ENCODE measurements at places on chromosomes 7 and 10. TPM values are rescaled to one million over a fixed set of nuclear protein-coding genes. Genes with fewer than 3 reads are reported as not detected.

Gene CHST15
- 0.59 TPM for total RNA-seq

Gene GRID2IP
- not detected for total RNA-seq

Gene SLC13A1
- total RNA-seq, result not detected

Gene GPAM
- total RNA-seq, result 14.8 TPM

Gene CRHR2
- 0.19 TPM for total RNA-seq

Gene FANK1
- 12.5 TPM for total RNA-seq

Gene PTPRN2
- total RNA-seq, result 3.0 TPM

Gene ATOH7
- 0.93 TPM for total RNA-seq

Gene GIMAP8
- total RNA-seq, result not detected

Gene TWNK
- total RNA-seq, result 6.4 TPM

DNA sequence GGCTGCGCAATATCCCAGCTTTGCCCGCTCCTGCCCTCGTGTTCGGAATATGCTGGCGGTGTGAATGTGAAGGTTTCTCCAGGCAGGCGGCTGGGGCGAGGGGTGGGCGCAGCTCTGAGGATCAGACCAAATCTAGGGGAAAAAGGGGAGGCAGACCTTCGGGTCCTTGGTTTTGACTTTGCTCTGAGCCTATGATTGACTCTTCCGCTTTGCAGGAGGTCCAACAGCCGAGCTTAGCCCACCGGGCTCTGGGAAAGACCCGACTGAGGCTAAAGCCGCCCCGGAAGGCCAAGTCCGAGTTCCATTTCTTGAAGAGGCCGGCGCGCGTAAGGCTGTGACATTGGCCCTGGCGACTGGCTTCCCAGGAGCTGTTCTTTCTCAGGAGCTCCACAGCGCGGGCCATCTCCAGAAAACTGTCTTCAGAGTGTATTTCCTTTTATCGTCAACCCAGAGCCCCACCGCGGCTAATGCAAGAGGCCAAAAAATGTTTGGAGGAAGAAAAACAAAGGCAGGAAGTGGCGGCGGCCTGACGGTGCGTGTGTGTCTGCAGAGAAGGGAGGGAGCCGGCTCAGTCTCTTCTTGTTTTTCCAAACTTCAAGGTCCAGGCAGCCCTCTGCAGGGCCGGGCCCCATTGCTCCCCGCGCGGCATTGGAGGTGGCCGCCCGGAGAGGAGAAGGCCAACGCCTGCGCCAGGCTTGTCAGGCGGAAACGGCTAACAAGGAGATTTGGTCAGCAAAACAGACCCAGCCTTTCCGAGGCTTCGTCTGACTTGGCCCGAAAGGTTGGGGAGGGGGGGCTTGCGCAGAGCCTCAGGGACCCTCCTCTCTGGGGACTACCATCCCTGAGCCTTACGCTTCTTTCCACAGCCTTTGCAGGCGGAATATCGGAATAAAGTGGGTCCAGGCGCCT lies 3.6 kb upstream of the HOXA11 start:
- no peak for DNase-seq
- peaks cover 100% of the 10 kb centered on the region for H3K27me3 ChIP-seq
- H3K27ac ChIP-seq, result no peak overlapping the region
- no peak overlapping the region for H3K4me3 ChIP-seq

DNA sequence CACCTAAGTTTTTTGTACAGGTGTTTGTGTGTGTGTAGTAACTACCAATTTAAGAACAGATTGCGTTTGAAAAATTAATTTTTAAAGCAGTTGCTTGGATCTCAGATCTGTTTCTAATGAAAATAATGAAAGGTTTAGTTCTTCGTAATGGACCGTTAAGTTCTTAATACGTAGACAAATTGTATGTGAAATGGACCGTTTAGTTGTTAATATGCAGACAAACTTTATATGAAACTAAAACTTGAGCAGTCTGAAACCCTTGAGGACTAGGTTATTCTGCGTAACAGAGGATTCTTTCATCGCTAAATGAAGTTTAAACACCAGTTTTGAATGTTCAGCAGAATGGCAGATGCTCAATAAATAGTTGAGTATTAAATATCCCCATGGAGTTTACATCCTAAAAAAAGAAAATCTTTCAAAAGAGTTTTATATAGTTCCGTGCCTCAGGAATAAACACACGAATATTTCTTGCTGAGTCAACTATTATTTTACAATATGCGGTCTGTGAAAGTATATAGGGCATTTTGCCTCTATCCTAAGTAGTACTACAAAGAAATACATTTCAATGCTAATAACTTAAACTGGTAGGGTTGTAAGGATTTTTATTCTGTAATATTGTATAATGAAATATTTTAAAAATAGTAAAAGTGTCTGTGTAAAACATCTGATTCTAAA lies 1.2 kb downstream of the DBF4 start:
- H3K27me3 ChIP-seq, result no peaks in the 10 kb centered on the region
- peak overlapping the region; percentile 93 for H3K27ac ChIP-seq
- peaks cover 10% of the 10 kb centered on the region for H3K36me3 ChIP-seq
- H3K4me3 ChIP-seq, result peak overlapping the region; percentile 90
- DNase-seq, result no peak

DNA sequence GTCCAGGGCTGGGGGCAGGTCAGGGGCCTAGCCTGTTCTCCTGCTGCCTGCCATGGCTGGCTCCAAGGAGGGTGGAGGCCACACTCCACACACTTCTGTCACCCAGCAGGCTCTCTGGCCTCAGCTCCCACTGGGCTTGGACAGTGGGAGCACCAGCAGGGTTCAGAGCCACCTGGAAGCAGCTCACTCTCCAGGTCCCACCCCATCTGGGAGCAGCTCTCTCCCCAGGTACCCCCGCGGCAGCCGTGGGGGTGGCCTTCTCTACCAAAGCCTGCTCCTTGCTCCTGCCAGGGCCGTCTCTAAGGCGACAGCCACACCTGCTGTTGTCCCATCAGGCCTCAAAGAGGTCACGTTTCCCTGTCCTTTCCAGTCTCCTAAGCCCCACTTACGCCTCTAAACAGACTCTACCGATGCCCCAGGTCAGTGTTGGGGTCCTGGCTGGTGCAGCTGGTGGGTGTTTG lies 142.5 kb upstream of the RET start:
- peaks cover 5% of the 10 kb centered on the region for H3K4me1 ChIP-seq
- H3K36me3 ChIP-seq, result no peaks in the 10 kb centered on the region
- H3K27me3 ChIP-seq, result peaks cover 47% of the 10 kb centered on the region
- no peak overlapping the region for H3K4me3 ChIP-seq
- H3K27ac ChIP-seq, result no peak overlapping the region

GRCh38 chr7:54245020-54245419 lies 297.2 kb upstream of the VSTM2A start:
- no peaks in the 10 kb centered on the region for H3K4me1 ChIP-seq
- no peak overlapping the region for H3K4me3 ChIP-seq
- no peak overlapping the region for H3K27ac ChIP-seq
- no peak for DNase-seq

GRCh38 chr10:104303594-104304355 lies 34.5 kb downstream of the ITPRIP start:
- peaks cover 10% of the 10 kb centered on the region for H3K4me1 ChIP-seq
- no peak for DNase-seq
- H3K36me3 ChIP-seq, result no peaks in the 10 kb centered on the region
- no peak overlapping the region for H3K27ac ChIP-seq
- H3K27me3 ChIP-seq, result no peaks in the 10 kb centered on the region

DNA sequence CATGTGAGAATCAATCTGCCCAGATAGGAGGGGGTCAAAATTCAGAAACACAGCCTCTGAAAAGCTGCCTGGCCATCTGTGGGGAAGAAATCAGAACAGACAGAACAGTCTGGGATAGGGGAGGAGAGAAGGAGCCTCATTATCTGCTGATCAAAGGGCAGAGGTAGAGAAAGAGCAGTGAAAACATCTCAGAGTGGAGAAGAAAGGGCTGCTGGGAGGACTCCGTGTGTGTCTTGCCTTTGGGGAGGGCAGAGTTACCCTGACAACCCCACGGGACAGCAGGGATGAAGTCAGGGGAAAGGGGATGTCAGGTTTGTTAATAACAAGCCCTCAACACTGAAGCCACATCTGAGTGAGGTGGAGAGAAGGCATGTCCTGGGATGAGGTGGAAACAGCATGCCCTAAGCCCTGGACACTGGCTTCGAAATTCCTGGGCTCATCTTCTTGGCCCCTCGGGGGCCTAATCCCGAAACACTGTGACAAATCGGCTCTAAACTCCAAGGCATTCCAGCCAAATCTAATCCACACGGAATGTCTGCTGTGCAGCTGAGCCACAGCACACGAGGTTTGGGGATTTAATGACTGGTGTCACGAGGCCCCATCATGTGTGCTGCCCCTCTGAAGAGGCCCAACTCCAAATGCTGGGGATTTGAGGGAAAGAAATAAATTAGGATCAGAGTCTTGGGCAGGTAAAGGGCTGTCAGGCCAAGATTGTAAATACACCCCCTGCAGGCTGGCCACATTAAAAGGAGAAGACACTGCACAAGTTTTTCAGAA lies 82.8 kb upstream of the FGFR2 start:
- peaks cover under 1% of the 10 kb centered on the region for H3K27me3 ChIP-seq
- peaks cover 51% of the 10 kb centered on the region for H3K4me1 ChIP-seq
- H3K27ac ChIP-seq, result peak overlapping the region; percentile 87
- peak; percentile 90 for DNase-seq
- no peaks in the 10 kb centered on the region for H3K36me3 ChIP-seq
- H3K4me3 ChIP-seq, result no peak overlapping the region

DNA sequence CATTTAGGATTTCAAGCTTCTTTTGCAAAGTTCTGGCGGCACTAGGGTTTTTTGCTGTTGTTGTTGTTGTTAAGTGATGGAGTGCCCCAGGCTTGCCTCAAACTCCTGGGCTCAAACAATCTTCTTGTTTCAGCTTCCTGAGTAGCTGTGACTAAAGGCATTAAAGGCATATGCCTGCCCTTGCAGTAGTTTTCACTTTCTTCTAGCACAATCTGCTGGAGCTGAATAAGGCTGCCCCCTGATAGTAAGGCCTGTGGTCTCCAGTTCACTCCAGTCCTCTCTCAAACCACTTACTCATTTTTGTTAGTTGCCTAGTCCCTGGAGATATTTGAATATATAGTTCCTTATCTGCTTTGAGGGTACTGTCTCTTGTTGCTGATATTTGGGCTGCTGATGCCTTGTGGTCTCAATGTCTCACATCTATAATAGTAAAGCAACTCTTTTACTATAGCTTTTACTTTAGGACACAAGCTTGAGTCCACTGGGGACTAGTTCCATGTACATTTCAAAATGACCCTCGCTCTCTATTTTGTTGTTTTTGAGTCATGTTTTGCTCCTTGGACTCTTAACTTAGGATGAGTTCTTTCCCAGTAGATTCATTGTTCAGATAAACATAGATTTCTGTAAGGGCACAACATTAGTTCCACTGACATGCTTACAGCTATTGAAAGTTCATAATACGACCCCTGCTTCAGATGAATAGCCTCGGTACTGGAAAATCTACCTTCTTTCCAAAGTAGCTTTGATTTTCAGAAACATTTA lies 25.5 kb downstream of the PHF14 start:
- peaks cover 6% of the 10 kb centered on the region for H3K36me3 ChIP-seq
- H3K27me3 ChIP-seq, result no peaks in the 10 kb centered on the region
- DNase-seq, result peak; percentile 2

- no peaks in the 10 kb centered on the region for H3K27me3 ChIP-seq
- no peak for DNase-seq
- H3K27ac ChIP-seq, result no peak overlapping the region
- no peaks in the 10 kb centered on the region for H3K36me3 ChIP-seq
Observed at GRCh38 chr10:123303581-123304337, 149.6 kb downstream of the BUB3 start.

- H3K4me3 ChIP-seq, result no peak overlapping the region
- H3K27ac ChIP-seq, result no peak overlapping the region
- peaks cover 5% of the 10 kb centered on the region for H3K4me1 ChIP-seq
- no peak for DNase-seq
- H3K27me3 ChIP-seq, result no peaks in the 10 kb centered on the region
Observed at GRCh38 chr7:50634378-50634777, 69.2 kb upstream of the DDC start.

DNA sequence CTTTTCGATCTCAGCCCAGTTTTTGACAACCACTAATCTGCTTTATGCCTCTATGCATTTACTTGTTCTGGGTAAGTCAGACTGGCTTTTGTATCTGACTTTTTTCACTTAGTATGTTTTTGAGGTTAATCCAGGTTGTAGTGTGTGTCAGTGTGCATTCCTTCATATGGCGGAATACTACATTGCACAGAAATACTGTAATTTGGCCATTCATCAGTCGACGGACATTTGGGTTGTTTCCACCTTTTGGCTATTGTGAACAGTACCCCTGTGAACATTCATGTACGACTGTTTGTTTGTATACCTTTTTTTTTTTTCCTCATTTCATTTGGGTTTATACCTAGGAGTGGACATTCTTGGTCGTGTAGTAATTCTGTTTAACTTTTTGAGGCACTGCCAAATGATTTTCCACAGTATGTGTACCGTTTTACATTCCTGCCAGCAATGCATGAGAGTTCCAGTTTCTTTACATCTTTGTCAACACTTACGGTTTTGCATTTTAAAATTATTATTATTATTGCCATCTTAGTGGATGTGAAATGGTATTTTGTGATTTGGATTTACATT lies 57.4 kb downstream of the MKLN1 start:
- H3K27ac ChIP-seq, result no peak overlapping the region
- no peaks in the 10 kb centered on the region for H3K27me3 ChIP-seq
- H3K4me1 ChIP-seq, result no peaks in the 10 kb centered on the region
- H3K36me3 ChIP-seq, result peaks cover 10% of the 10 kb centered on the region
- H3K4me3 ChIP-seq, result no peak overlapping the region

DNA sequence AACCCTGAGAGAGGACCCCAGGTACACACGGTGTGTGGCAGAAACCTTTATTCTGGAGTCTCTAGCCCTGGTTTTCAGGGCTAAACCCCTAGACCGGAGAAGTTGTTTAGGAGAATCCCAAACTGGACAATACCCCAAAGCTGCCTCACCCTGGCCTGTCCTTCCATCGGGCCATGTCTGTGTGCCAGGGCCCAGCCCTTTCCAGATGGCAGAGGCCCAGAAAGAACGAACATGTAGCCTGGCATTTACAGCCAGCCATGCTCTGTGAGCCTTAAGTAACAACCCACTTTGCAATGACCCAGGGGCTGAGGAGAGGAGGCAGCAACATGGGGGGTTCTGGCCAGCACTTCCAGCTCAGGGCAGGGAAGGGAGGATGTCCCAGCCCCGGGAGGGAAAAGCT lies 142.1 kb downstream of the NEURL1 start:
- H3K4me1 ChIP-seq, result peaks cover 47% of the 10 kb centered on the region
- no peak overlapping the region for H3K4me3 ChIP-seq
- DNase-seq, result no peak
- H3K36me3 ChIP-seq, result no peaks in the 10 kb centered on the region
